MM.1S (cell line): ENCODE measurements at places on chromosomes 1 and 21.

- H3K4me3 ChIP-seq, result no peak overlapping the region
- no peaks in the 10 kb centered on the region for H3K27me3 ChIP-seq
- H3K36me3 ChIP-seq, result no peaks in the 10 kb centered on the region
- no peaks in the 10 kb centered on the region for H3K4me1 ChIP-seq
- no peak for DNase-seq
These were observed 23.4 kb downstream of the ZNF281 start for GRCh38 chr1:200386416-200386815.

GRCh38 chr1:24768873-24769605 is 23.8 kb downstream of the CLIC4 start:
- no peak for DNase-seq
- no peaks in the 10 kb centered on the region for H3K27me3 ChIP-seq
- no peaks in the 10 kb centered on the region for H3K36me3 ChIP-seq
- H3K4me1 ChIP-seq, result peaks cover 16% of the 10 kb centered on the region
- no peak overlapping the region for H3K4me3 ChIP-seq
- peak overlapping the region; percentile 5; the same call in 1 of the 2 replicates for H3K27ac ChIP-seq

DNA sequence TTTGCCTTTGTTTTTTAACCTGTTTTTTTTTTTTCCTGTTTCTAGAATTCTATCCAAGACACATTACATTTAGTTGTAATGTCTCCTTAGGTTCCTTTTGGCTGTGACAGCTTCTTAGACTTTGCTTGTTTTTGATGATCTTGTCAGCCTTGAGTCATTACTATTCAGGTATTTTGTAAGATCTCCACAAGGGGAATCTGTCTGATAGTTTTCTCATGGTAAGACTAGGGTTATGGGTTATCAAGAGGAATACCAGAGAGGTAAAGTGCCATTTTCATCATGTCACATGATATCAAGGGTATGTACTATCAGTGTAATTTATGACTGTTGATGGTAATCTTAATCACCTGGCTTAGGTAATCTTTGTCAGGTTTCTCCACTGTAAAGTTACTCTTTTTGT is 99.1 kb upstream of the GFI1 start:
- no peak overlapping the region for H3K4me3 ChIP-seq
- H3K36me3 ChIP-seq, result no peaks in the 10 kb centered on the region
- no peaks in the 10 kb centered on the region for H3K4me1 ChIP-seq

- H3K27ac ChIP-seq, result no peak overlapping the region
- DNase-seq, result no peak
- H3K4me3 ChIP-seq, result no peak overlapping the region
These were observed 7.3 kb upstream of the ANKRD13C start for GRCh38 chr1:70361727-70362398.

- H3K36me3 ChIP-seq, result no peaks in the 10 kb centered on the region
- H3K4me3 ChIP-seq, result no peak overlapping the region
- peak; percentile 53 for DNase-seq
- no peaks in the 10 kb centered on the region for H3K27me3 ChIP-seq
- H3K4me1 ChIP-seq, result no peaks in the 10 kb centered on the region
- no peak overlapping the region for H3K27ac ChIP-seq
These were observed 17.2 kb downstream of the HENMT1 start for GRCh38 chr1:108643492-108644335.

- DNase-seq, result no peak
- no peak overlapping the region for H3K27ac ChIP-seq
- no peaks in the 10 kb centered on the region for H3K36me3 ChIP-seq
- no peaks in the 10 kb centered on the region for H3K27me3 ChIP-seq
These were observed 279.2 kb downstream of the NEGR1 start for GRCh38 chr1:72003092-72003491.

- H3K27me3 ChIP-seq, result no peaks in the 10 kb centered on the region
- no peaks in the 10 kb centered on the region for H3K36me3 ChIP-seq
- no peak for DNase-seq
- no peaks in the 10 kb centered on the region for H3K4me1 ChIP-seq
These were observed 62.9 kb upstream of the SELENON start for GRCh38 chr1:25737130-25737529.

DNA sequence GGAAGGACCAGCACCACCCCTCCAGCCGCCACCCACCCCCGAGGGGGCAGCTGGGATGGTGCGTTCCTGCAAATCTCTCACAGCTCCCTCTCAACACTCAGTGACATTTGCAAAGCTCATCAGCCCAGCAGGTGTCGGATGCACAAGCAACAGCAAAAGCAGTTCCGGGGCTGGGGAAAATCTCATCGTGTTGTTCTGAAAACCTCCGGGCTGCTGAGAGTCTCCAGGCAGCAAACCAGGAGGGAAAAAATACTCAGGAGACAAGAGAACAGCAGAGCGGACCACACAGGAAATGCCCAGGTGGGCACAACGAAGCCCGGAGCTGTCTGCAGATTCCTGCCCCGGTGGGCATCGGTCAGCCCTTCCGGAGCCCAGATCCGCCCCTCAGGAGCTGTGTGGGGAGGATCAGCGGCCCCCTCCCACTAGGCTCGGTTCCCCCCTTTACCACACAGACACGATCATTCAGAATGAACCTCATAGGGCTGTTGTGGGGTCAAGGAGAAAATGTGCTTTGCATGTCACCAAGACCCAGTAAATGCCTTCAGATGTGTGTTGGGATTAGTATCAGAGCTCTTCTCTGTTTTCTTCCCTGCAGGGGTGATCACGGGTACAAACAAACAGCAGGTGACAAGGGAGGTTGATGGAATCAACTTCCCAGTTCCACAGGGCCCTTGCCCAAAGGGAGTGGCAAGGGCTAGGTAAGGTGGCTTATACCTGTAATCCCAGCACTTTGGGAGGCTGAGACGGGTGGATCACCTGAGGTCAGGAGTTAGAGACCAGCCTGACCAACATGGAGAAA is 127.0 kb upstream of the TIAM1 start:
- no peak overlapping the region for H3K4me3 ChIP-seq
- H3K36me3 ChIP-seq, result no peaks in the 10 kb centered on the region
- no peak overlapping the region for H3K27ac ChIP-seq
- no peaks in the 10 kb centered on the region for H3K4me1 ChIP-seq
- H3K27me3 ChIP-seq, result no peaks in the 10 kb centered on the region

GRCh38 chr1:180311011-180311730 is 81.1 kb downstream of the LHX4 start:
- no peaks in the 10 kb centered on the region for H3K36me3 ChIP-seq
- no peak overlapping the region for H3K4me3 ChIP-seq
- H3K27ac ChIP-seq, result no peak overlapping the region
- H3K27me3 ChIP-seq, result no peaks in the 10 kb centered on the region
